ENCODE measurements at places on chromosomes 12 and 14.

GRCh38 chr14:75366963-75367362 is 60.9 kb upstream of the JDP2 start:
- no peak for DNase-seq

- DNase-seq, result no peak
Observed at GRCh38 chr14:101374373-101375338, 186.6 kb upstream of the DIO3 start.

DNA sequence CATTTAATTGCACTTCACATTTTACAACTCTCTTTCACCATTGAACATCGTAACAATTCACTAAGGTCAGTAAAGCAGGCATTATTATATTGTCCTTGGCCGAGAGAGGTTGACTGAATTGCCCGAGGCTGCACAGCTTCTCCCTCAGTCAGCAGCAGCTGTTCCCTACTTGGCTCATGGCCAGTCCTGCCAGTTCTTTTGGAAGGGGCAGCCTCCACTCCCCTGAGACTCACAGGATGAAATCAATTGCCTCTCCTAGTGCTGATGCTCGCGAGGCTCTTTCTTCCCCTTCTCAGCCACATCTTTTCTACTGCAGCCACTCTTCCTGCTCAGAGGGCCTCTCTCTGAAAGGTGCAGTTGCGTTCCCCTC is 79.9 kb upstream of the KCNA1 start:
- no peak for DNase-seq

DNA sequence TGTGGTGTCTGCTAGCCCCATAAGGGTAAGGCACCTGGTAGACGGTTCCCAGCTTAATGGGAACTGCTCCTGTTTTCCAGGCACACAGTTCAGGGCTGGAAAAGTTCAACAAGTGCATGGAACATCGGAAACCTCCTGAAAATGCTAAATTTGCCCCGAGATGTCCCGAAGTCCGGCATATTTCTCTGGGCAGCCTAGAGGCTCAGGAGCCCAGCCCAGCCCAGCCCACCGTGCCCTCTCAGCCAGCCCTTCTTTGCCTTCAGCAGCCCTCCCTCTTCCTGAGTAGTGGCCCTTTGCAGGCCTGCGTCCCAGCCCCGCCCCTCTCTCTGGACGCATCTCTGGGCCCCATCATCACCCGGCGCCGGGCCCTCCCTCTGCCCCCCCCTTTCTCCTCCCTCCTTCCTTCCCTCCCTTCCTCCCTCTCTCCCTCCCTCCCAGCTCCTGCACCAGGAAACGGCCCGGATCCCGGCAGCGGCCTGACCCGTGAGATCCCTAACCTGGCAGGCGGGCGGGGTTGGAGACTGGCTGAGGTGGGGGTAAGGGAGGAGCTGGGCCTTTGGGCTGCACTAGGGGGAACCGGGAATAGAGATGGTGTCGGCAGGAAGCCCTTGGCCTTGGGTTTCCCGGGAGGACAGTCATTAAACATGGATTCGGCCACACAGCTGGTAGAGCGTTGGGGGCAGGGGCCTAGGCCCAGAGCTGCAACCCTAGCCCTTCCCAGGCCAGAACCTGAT is at the start of gene BCL2L2:
Gene BCL2L2 (plus strand): TSS at position 422 of the 734 bp plus-strand sequence. CDS start 935 bp downstream, outside the sequence.
- no peak for DNase-seq

GRCh38 chr14:65486863-65487262 is 74.3 kb downstream of the FUT8 start:
- DNase-seq, result no peak

DNA sequence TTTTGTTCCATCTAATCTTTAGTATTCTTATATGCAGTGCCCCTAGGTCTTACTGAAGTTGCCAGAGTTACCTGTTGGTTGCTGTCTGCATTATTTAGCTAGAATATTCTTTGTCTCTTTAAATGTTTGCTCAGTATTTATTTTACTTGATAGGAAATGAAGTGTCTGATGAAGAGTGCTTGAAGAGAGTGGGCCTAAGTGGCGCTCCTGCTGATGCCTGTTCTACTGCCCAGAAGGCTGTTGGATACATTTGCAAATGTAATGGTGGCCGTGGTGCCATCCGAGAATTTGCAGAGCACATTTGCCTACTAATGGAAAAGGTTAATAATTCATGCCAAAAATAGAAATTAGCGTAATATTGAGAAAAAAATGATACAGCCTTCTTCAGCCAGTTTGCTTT is 18.9 kb downstream of the CMAS start:
- no peak for DNase-seq

- DNase-seq, result no peak
Observed at GRCh38 chr12:89665556-89665955, 43.1 kb downstream of the ATP2B1 start.

DNA sequence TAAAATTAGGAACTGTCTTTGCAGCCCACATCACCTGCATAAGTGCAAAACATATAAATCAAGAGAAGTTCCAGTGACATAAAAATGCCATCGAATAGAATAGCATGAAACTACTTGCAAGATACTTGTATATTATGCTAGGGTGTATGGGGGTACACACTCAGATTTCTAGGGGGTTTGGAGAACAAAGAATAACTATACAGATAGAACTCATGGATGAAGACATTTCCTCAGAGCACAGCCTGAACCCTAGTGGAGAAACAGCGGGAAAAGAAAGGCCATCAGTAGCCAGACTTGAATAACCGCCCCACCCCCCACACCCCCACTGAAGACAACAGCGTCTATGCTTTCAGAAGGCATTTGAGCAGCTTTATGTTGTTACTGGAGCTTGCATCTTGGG is 425.8 kb downstream of the NPAS3 start:
- no peak for DNase-seq

DNA sequence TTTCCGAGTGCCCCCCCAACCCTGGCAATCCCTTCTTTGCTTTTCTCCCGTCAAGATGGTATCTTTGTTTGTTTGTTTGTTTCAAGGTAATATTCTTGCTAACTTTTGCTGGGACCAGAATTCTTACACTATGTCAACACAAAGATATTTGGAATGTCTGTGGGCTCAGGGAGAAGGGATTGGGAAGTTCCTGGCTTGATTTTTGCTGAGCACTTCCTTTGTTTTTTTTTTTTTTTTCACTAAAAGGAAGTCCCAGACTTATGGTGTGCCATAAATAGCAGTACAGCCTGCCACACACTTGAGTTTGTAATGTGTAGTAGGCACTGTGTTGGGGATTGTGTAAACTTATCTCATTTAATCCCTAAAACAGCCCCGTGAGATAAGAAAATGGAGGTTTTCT is 11.2 kb upstream of the RNU6-7 start:
- DNase-seq, result no peak

- DNase-seq, result no peak
Observed at GRCh38 chr14:74563586-74564159, 48.4 kb downstream of the LTBP2 start.

DNA sequence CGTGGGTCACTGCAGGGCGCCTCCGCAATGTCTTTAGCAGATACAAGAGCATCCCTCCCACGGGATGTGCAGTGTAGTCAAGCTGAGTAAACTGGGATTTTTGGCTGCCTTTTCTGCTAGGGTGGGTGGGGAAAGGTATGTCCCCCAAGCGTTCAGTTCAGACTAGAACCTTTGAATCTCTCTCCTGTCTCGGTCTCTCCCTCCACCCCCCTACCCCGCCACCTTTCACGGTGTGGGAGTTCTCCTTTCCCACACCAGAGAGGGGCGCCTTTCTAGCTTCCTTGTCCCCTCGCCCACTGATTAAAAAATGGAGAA is 525 bp upstream of the FAR2 start:
- DNase-seq, result no peak

DNA sequence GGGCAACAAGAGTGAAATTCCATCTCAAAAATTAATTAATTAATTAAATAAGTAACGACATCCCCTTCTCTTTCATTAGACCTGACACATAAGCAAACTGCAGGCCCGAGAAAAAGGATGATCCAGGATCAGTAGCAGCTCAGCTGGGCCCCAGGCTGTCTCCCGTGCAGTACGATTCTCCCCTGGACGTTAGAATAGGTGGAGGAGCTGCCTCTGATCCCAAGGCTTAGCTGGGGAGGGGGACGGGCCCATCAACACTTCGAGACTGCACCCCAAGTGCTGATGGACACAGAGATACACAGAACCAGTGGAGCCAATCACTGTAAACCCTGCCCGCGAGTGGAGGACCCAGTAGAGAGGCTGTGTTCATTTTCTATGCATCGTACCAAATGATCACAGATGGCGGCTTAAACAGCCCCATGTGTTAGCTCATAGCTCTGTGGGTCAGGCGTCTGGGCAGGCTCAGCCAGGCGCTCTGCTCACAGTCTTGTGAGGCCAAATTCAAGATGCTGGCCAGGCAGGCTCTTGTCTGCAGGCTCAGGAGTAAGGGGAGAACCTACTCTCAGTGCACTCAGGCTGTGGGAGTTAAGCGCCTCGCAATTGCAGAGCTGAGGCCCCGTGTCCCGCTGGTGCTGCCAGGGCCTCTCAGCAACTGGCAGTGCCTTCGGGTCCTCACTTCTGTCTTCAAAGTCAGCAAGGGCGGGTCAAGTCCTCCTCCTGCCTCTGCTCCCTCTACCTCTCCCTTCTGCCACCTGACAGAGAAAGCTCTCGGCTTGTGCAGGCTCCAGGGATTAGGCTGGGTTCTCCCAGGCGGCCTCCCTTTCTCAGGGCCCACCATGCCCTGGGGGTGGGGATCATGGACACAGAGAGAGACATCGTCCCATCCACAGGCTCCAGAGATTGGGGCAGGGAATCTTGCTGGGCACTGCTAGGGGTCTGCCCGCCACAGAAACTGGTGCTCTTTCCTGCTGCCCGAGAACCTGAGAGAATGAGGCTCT is 26.4 kb downstream of the RIMBP2 start:
- DNase-seq, result no peak

- DNase-seq, result no peak
Observed at GRCh38 chr14:32109676-32110547, 32.8 kb downstream of the ARHGAP5 start.

DNA sequence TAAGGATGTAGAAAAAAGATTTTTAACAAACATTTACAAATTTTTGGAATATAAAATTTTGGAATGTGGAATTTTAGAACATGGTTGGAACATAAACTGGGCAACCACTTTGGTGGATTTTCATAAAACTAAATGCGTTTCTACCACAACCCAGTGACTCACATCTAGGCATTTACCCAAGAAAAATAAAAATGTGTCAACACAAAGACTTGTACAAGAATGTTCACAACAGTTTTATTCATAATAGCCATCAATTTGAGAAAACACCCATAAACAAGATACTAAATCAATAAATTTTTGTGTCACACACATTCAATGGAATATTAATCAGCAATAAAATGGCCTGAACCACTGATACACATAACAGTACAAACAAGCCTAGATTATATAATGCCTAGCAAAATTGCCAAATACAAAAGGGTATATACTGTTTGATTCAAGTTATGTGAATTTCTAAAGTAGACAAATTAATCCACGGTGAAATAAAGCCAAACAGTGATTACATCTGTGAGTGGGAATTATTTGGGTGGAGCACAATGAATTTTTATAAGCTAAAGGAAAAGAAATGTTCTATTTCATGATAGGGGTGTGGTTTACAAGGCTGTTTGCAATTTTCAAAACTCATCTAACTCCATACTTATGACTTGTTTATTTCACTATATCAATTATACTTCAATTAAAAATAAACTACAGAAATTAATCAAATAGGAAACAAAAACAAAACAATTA is 415.2 kb upstream of the OR4E1 start:
- no peak for DNase-seq
